Stimulated activated CD8-positive, alpha-beta memory T cell treated with anti-CD3 and anti-CD28 coated beads, Interleukin-4, amount 100 ng/mL, for 1 hour (primary cell): ENCODE measurements at places on chromosomes 13 and 19.

GRCh38 chr13:23488442-23488841, 54.9 kb upstream of the SACS start:
- no peak for DNase-seq

- DNase-seq: no peak
These were observed 3.5 kb downstream of the AKT2 start for GRCh38 chr19:40281381-40282208.

- DNase-seq: no peak
These were observed 58.7 kb downstream of the SIAH3 start for GRCh38 chr13:45792827-45793303.

GRCh38 chr13:59490651-59491050, 673.1 kb downstream of the DIAPH3 start:
- no peak for DNase-seq
